ENCODE measurements at places on chromosomes 3 and 15.

DNA sequence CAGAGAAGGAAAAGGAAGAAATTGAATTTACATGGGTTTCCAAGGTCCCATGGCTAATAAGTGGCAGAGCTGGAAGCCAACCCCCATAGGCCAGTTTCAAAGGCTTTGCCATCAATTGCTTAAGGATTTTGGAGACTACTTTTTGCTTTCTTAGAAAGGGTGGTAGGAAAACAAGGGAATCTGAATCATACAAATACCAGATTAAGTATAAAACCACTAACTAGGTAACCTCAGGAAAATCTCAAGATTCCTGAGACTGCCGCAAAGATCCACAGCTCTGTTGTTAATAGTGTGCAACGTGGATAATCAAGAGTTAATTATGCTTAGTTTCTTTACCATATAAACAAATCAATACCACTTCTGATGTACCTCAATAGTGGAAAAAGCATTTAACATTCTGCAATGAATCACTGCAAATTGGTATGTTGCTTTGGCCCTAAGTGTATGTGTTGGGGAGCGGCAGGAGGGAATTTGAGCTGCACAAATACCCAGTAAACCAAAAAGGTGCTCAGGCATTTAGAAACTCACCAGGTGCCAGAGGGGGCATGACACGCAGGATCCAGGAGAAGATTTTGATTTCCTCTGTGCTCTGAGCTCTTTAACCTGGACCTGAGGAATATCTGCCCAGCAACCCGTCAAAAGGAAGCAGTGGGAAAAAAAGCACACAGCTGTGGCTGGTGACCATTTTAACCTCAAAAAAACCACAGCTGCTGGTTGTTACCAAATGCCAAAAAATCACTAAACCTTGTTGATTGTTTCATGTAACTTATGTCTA is 22.0 kb downstream of the AADAC start:
- DNase-seq = no peak

GRCh38 chr3:171876680-171877147 is 33.6 kb downstream of the TMEM212 start:
- no peak for DNase-seq

GRCh38 chr3:15268033-15268631 is 62.1 kb downstream of the CAPN7 start:
- DNase-seq = peak; percentile 86

GRCh38 chr15:73283366-73283962 is 85.3 kb downstream of the HCN4 start:
- DNase-seq = no peak

- no peak for DNase-seq
Observed at GRCh38 chr3:27239951-27240350, 129.2 kb downstream of the NEK10 start.

DNA sequence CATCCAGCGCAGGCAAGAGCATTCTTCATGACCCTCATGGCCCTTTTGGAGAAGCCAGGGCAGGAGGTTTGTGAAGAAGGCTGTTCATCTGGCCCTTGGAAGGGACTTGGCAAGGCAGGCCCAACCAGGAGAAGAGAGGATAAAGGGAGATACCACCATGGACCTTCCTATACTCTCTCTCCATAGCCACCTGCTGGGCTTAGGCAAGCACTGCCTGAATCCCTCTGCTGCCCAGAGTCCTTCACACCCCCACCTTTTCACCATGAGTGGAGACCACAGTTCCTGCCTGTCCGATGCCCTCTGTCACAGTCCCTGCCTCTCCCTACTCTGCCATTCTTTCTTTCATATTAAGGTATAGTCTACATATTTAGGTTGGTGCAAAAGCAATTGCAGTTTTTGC is 10.6 kb upstream of the SFMBT1 start:
- DNase-seq = no peak

GRCh38 chr15:52217186-52217585 is 26.0 kb upstream of the GNB5 start:
- DNase-seq = peak; percentile 14

- no peak for DNase-seq
Observed at GRCh38 chr3:84304214-84304613, 654.6 kb upstream of the CADM2 start.

DNA sequence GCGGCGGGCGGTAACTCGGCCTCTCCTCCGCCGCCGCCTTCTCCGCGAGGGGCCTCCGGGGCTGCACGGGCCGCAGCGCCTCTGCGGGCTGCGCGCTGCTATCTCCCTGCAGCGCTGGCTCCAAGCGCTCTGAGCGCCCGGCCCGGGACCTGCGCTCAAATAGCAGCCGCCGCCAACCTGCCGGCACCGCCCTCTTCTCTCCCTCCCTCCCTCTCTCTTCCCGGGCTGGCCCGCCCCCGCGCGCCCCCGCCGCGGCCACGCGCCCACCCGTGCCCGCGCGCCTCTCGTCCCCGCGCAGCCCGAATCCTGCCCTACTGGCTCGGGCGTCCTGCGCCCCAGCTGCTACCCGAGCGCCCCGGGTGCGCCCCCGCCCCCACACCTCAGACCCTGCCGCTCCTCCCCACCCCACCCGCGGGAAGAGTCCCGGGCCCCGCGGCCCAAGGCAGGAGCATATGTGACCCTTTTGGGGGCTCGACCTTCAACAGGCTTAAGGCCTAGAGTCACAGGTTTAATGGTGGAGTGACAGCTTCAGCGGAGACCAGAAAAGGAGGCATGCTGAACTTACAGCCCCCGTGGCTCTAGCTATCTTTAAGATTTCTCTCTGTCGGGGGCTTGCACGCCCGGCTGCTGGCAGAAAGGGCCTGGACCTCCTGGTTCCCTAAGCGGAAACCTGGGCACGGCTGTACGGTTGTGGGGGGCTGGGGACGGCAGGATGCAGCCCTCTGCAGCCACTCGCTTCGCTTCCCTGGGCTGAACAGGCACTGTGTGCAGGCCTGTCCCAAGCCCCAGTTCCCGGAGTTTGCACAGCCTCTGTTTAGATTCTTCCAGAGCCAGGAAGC is at the start of gene CACNA2D2:
TSS of gene CACNA2D2 (minus strand) at position 131 of the 839 bp plus-strand sequence. CDS start 211 bp downstream, outside the sequence.
- DNase-seq = peak; percentile 49

GRCh38 chr3:243356-243725 is 46.8 kb downstream of the CHL1 start:
- no peak for DNase-seq

DNA sequence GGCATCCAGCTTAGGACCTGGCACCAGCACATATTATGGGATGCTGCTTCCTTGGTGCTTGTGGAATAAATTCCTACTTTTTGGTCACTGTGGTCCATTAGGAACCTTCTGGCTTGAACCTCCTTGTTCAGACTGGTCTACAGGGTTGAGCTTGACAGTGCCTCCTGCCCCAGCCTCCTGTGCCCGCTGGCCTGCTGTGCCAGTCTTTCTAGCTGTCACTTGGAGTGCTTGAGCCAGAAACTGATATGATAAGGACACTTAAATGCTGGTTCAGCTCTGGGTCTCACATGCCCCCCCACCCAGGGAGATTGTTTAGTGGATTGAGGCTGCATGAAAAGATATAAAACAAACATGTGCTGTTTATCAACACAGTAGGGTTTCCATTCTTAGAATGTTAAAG is 147.8 kb downstream of the SLCO3A1 start:
- no peak for DNase-seq

DNA sequence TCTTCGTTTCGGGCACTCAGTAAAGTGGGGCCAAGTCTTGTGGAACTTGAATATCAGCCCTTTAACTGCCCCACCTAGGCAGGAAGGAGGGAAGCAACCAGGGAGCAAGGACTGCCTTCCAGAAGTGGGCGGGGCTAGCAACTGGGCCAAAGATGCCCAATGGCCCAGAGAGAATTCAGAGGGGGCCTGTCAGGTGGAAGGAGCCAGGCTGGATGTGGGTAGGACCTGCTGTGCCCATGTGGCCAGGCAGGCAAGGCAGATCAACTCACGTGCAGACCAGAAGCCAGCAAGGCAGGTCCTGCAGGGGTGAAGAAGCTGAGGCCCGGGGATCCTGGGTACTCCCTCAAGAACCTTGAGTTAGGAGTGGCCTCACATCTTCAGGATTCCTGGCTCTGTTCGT is 5.5 kb downstream of the MAP6D1 start:
- DNase-seq = no peak

- DNase-seq = no peak
Observed at GRCh38 chr3:37591116-37591781, 270.4 kb upstream of the CTDSPL start.

DNA sequence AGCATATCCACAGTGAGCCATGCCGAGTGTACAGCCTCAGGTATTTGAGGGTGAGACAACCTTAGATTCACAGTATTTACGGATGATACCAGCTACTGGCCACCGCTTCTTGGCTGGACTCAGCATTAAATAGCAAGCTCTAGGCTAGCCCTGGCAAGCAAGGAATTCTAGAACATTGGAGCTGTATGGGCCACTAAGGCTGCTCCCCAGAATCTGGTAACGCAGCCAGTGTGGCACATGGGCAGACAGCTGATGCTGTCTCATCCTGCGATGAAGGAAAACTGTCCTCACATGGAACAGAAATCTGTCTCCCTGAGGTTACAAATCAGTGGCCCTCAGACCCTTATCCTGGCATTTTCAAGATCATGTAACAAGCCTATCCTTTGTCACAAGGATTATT is 57.6 kb upstream of the RGMA start:
- DNase-seq = no peak

DNA sequence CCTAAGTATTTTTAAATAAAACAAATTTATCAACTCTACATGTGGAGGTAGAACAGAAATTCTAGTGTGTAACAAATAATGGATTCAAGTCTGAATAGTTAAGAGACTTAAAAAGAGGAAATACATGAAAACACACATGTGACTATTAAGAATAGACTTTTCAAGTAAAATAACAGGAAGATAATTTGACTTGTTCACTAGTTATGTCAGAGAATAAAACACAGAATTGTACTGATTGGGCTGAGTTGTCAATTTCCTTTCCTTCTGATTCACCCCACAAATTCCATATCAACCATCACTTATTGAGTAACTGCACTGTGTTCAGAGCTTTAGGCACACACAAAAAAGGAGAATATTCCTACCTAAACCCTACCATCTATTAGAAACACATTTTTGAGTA is 557.2 kb downstream of the TUSC7 start:
- no peak for DNase-seq

- DNase-seq = no peak
Observed at GRCh38 chr3:8311321-8311720, 190.3 kb upstream of the LMCD1 start.

DNA sequence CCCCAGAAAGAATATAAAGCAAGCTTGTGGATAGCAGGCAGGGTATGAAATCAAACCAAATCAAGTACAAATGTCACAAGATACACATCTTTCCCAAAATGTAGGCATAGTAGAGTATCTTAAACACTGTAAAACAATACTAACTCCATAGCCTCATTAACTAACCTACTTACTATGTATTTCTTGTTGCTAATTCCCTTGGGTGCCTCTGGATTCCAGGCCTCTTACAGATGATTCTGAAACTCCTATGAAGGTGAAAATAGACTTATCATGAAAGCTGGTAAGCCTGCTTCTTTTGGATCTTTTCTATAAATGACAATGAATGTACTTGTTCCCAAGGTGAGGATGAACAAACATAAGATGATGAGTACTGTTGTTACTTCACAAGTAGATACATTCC is 93.8 kb downstream of the FRMD5 start:
- DNase-seq = no peak

DNA sequence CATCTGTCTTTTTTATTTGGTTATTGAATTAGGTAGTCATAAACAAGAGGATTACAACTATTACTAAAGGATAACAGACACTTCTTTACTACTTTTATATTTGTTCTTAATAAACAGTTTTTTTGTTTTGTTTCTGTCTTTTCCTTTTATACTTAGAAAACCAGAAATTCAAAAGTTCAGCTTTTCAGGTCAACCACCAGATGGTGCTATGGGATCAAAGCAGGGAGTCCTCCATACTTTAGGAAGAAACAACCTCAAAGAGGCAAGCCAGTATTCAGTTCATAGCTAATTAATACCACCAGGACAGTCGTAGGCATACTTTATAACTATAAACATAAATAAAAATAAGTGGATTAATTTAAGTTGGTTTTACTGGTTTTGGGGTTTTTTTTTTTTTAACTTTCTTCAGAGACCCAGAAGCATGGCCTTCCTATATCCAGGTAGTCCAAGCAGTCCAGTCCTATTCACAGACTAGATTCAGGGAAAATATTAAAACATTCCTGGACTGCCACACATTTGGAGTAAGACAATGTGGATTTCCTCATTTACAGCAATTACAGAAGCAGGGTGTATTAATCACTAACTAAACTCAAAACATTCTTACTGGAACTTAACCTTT is 16.0 kb upstream of the EID1 start:
- DNase-seq = peak; percentile 12

GRCh38 chr3:105497386-105497785 is 130.7 kb downstream of the ALCAM start:
- DNase-seq = no peak

Measured in activated CD4-positive, alpha-beta T cell treated with anti-CD3 and anti-CD28 coated beads, Interleukin-2, amount 50 U/mL, for 4 hours (primary cell).